ENCODE measurements at places on chromosomes 1 and 21.
A peak's percentile ranks its signal among the peaks of the same experiment; 100 is the strongest.

DNA sequence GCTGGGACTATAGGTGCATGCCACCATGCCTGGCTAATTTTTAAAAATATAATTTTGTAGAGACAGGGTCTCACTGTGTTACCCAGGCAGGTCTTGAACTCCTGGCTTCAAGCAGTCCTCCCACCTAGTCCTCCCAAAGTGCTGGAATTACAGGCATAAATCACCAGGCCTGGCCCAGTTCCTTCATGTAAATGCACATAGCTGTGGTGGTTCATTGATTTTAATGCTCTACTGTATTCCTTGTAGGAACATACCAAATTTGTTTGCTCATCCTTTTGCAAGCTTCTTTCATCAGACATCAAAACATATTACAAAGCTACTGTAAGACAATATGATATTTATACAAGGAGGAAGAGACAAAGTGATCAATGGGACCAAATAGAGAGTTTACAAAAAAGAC is 237.5 kb upstream of the ESRRG start:
- peak; percentile 28 for DNase-seq

- no peak for DNase-seq
These were observed 15.3 kb upstream of the POU3F1 start for GRCh38 chr1:38061883-38062328.

DNA sequence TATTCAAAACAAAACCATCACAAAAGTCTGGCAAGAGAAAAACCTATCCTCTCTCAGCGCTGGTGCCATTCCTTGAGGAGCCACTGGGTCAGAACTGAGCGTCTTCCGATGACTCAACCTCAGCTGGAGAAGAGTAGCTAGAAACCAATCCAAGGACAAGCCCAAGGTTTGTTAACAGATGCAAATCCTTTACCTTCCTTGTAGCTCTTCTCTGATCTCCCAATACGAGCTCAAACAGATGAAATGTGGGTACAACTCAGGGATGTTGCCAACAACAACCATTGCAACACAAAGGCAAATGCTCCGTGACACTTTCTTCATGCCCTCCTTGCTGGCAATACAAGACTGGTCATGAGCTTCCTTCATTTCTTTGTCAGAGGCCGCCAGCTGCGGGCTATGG is 337.1 kb downstream of the SIPA1L2 start:
- DNase-seq = no peak

DNA sequence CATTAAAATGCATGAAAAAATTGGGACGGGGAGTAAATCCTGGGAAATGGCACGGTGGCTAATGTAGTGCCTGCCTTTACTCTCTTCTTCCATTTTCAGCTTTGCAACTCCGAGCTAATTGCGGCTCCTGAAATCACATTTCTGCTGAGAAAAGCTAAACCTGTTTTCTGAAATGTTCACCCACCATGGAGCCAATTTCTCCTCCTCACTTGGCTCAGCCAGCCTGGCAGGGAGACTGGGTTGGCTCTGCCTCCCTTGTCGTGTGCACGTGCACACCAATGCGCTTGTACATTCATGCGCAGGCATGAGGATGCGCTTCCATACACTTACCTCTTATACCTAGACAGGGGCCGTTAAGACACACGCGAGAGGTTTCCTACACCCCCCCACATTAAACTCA is 165.4 kb downstream of the PLXNA2 start:
- no peak for DNase-seq

- DNase-seq = no peak
These were observed 221.9 kb upstream of the SAMSN1 start for GRCh38 chr21:14768042-14768441.

DNA sequence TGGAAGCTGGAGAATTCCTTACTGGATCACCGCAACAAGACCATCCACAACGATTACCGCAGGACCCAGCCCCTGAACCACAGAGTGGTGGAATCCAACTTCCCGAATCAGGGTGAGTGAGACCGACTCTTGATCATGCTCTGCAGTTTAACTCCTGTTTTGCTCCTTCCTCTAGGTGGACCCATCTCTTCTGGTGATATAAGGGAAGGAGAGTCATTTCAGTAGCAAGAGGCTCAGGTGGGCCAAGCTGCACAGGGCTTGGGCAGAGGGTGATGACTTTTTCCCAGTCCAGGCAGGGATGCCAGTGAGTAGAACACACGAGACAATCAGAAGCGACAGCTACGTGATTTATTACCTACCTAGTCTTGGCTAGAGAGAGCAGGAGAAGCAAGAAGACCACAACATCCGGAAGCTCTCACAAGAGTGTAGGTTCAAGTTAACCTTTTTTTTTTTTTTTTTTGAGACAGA is 25.2 kb downstream of the CA6 start:
- DNase-seq = no peak

DNA sequence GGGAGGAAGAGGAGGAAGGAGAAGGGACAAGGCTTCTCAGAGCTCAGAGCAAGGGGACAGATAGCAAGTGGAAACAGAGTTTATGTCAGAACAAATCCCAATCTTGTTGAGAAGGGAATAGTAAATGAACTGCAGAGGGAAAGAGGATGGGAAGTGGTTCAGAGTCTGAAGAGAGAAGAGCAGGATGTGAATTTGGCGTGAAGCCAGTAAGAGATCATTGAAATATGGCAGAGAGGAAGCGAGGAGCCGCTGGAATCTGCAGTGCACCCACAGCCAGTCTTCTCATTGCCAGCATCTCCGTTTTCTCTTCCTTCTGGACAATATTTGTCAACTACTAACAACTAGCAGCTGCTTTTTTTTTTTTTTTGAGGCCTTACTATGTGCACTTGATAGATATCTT is 19.1 kb downstream of the OLFML3 start:
- peak; percentile 37 for DNase-seq

- DNase-seq = peak; percentile 26
These were observed 13.5 kb downstream of the LDLRAP1 start for GRCh38 chr1:25556791-25557476.

- no peak for DNase-seq
These were observed 51.3 kb downstream of the AKT3 start for GRCh38 chr1:243798726-243799125.

DNA sequence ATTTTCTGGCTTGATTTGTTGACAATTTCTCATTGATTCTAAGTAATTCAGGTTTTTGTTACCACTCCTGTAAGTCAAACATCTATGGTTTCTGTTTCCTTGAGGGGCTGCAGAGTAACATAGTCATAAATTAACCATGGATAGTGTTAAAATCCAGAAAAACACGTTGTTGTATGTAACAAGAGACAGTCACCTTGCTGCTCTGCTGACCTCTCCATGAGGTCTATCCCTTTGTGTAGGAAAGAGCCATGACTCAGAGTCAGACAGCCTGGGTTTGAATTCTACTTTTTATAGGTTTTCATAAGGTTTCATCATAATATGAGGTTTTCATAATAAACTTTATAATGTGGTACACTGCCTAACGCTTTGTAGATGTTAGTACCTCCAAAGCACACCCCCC is 27.6 kb upstream of the NBL1 start:
- no peak for DNase-seq

GRCh38 chr21:24275616-24276015 is 1331.7 kb downstream of the MRPL39 start:
- DNase-seq = no peak

GRCh38 chr1:36093929-36094328 is 5.2 kb downstream of the ADPRS start:
- DNase-seq = no peak

DNA sequence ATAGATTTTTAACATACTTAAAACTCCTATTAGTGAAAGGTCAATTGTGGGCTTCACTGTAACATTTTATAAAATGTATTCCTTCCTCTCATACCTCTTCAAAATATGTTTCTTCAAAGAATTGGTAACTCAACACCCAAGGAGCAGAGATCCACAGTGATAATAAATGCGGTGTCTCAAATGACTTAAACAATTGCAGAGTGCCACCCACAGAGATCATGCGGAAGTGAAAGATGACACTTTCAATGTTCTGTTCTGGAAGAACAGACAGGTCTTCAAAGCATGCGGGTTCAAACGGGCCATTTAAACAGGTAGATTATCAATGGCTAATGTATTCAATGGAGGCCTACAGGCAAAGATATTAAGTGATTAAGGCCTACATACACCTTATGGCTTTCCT is 157.0 kb upstream of the GREM2 start:
- DNase-seq = peak; percentile 24

- peak; percentile 98 for DNase-seq
These were observed 27.3 kb downstream of the TMEM200B start for GRCh38 chr1:29096231-29096886.
